Stimulated activated CD8-positive, alpha-beta memory T cell treated with anti-CD3 and anti-CD28 coated beads, Interleukin-15, amount 100 ng/mL, for 4 hours (primary cell): ENCODE measurements at places on chromosomes 7 and 10.

- DNase-seq, result no peak
Measured at GRCh38 chr7:150983893-150984368, 5.8 kb upstream of the KCNH2 start.

DNA sequence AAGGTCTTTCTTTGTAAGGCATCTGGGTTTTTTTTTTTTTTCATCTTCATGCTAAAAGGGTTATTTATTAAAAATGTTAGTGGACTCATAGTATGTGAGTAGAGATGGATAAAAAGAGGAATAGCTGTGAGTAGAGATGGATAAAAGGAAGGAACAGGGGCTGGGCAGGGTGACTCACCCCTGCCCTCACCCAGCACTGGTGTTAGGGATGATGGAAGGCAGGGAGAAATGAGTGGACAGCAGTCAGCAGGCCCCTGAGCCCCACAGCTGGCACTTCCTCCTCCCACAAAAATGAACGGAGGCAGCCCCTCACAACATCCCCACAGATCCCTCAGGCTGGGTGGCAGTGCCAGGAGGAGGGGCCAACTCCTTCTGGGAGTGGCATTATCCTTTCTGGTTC is 39.3 kb downstream of the ANTXRL start:
- no peak for DNase-seq

GRCh38 chr10:95287281-95287680 is 3.5 kb downstream of the PDLIM1 start:
- no peak for DNase-seq

GRCh38 chr7:1924258-1924817 is 254.3 kb downstream of the ELFN1 start:
- no peak for DNase-seq

DNA sequence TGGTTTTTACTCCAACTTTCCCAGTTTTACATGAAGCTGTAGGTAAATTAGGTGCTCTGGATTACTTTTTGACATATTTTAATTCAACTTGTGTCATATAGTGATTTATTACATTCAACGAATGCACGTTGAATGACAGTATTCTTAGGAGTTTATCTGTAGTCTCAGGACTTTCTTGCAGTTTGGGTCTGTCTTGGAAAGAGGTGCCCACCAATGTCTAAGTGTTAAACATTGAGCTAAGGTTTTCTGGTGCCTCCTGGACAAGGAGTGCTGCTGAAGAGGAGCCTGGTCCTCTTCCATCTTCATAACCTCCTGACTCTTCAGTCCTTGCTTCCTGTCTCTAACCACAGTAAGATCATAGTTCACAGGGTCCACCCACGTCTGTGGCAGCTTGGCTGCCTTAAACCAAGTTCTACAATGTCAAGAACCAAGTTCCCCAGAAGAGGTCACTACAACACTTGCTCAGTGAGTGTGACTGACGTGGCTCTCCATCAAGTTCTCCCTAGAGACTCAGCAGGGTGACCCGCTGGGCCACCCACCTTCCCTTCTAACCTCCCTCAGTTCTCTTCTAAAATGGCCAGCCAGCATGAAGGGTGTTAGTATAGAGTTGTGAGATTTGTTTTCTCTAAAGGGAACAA is 6.1 kb downstream of the NPY start:
- no peak for DNase-seq

GRCh38 chr7:122311734-122312450 is 7.3 kb upstream of the FEZF1 start:
- no peak for DNase-seq
